ENCODE measurements at places on chromosomes 6 and 20. TPM values are rescaled to one million over a fixed set of nuclear protein-coding genes. Genes with fewer than 3 reads are reported as not detected.

- H3K27me3 ChIP-seq = no peaks in the 10 kb centered on the region
These were observed 293.5 kb upstream of the FERMT1 start for GRCh38 chr20:6416371-6416770.

The FLRT3 gene
- not detected for total RNA-seq

The EEF1A2 gene
- total RNA-seq = not detected

The HLA-DOA gene
- total RNA-seq = 7.5 TPM

DNA sequence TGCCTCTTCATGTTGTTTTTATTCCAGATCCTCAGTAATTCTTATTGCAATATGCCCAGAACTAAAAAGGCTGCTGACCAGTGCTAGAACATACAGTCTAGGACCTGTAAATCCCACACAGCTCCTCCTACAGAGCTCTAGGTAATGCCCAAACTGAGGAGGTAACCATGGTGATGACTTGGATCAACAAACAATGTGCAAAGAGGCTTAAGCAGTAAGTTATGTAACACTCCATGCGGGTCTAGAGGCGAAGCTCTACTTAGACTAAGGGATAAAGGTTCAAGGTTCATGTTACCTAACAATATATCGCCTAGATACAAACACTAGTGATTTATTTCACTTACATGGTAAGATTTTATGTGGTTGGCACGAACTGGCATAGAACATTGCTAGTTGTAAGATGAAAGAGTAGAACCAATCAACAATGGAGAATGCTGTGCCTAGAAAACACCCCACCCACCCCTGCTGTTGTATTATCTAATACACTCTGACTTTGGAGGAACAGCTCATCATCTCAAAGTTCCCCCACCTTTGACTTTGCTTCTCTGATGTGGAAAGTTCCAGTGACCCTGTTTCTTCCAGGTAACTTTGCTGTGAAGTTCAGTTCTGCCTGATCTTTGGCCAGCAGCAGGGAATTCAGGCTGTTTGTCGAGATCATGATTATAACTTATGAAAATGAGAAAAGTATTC is 242.4 kb downstream of the ALDH8A1 start:
- no peak overlapping the region for H3K27ac ChIP-seq
- no peak overlapping the region for H3K4me3 ChIP-seq
- H3K27me3 ChIP-seq = peaks cover 16% of the 10 kb centered on the region
- no peak for DNase-seq
- H3K4me1 ChIP-seq = no peaks in the 10 kb centered on the region

The PLAGL2 gene
- total RNA-seq = 20.8 TPM

The PBOV1 gene
- not detected for total RNA-seq

- H3K27me3 ChIP-seq = peaks cover 2% of the 10 kb centered on the region
- H3K4me3 ChIP-seq = no peak overlapping the region
- no peaks in the 10 kb centered on the region for H3K36me3 ChIP-seq
- DNase-seq = no peak
- H3K27ac ChIP-seq = no peak overlapping the region
- H3K4me1 ChIP-seq = no peaks in the 10 kb centered on the region
These were observed 182.6 kb upstream of the JAG1 start for GRCh38 chr20:10856237-10857015.

DNA sequence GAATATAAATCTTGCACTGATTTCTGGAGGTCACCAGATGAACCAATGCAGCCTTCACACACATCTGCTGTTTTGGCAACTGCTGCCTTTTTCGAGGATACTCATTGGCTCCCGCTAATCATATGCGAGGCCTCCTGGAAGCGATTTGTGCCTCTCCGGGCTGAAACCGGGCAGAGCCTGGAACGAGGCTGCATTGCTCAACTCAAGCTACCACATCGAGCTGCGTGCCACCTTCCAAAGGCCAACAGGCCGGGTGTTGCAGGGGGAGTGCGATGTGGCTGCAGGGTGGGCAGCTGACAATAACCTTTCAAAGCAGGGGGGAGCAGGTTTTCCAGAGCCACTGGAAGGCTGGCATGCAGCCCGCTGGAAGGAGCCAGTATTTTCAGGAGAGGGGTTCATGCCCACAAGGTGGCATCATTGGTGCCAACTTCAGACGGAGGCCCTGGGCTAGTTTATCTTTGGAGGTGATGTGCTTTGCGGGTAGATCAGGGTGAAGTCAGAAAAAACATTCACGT is 122.6 kb upstream of the IFNGR1 start:
- no peak for DNase-seq
- H3K27ac ChIP-seq = no peak overlapping the region

The SYNDIG1 gene
- not detected for total RNA-seq

DNA sequence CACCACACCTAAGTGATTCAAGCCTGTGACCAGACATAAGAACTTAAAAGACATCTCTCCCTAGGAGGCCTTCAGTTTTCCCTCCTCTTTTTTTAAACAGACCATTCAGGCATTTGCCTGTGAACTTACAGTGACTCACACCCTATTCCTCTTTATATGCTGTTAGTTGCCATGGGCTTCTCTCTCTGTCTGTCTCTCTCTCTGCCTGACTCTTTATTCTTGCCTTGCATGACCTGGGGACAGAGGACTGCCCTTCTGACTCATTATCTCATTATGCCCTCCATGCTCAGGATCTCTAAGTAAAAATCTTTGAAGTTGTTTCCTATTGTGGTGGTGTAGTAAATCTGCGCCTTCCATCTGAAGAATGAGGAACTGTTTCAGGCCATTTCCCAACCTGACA is 442.2 kb upstream of the MAN1A1 start:
- no peaks in the 10 kb centered on the region for H3K27me3 ChIP-seq
- no peak overlapping the region for H3K27ac ChIP-seq
- no peaks in the 10 kb centered on the region for H3K4me1 ChIP-seq
- DNase-seq = no peak

GRCh38 chr20:38104285-38104684 is 60.8 kb downstream of the TGM2 start:
- no peaks in the 10 kb centered on the region for H3K4me1 ChIP-seq
- H3K36me3 ChIP-seq = no peaks in the 10 kb centered on the region
- H3K27me3 ChIP-seq = peaks cover 5% of the 10 kb centered on the region
- H3K27ac ChIP-seq = no peak overlapping the region
- no peak overlapping the region for H3K4me3 ChIP-seq

GRCh38 chr6:136464874-136465273 is 85.3 kb downstream of the MAP7 start:
- peaks cover 9% of the 10 kb centered on the region for H3K4me1 ChIP-seq
- DNase-seq = no peak
- H3K27ac ChIP-seq = no peak overlapping the region
- H3K4me3 ChIP-seq = no peak overlapping the region

The APMAP gene
- 64.6 TPM for total RNA-seq

The CENPW gene
- total RNA-seq = 43.5 TPM

- no peaks in the 10 kb centered on the region for H3K27me3 ChIP-seq
- no peaks in the 10 kb centered on the region for H3K4me1 ChIP-seq
- no peak overlapping the region for H3K4me3 ChIP-seq
- DNase-seq = no peak
These were observed 32.1 kb upstream of the COL21A1 start for GRCh38 chr6:56279331-56280080.

- H3K27ac ChIP-seq = no peak overlapping the region
- no peak for DNase-seq
- no peak overlapping the region for H3K4me3 ChIP-seq
These were observed 8.8 kb upstream of the SUPT3H start for GRCh38 chr6:45386501-45386900.

The TNF gene
- 18.6 TPM for total RNA-seq

DNA sequence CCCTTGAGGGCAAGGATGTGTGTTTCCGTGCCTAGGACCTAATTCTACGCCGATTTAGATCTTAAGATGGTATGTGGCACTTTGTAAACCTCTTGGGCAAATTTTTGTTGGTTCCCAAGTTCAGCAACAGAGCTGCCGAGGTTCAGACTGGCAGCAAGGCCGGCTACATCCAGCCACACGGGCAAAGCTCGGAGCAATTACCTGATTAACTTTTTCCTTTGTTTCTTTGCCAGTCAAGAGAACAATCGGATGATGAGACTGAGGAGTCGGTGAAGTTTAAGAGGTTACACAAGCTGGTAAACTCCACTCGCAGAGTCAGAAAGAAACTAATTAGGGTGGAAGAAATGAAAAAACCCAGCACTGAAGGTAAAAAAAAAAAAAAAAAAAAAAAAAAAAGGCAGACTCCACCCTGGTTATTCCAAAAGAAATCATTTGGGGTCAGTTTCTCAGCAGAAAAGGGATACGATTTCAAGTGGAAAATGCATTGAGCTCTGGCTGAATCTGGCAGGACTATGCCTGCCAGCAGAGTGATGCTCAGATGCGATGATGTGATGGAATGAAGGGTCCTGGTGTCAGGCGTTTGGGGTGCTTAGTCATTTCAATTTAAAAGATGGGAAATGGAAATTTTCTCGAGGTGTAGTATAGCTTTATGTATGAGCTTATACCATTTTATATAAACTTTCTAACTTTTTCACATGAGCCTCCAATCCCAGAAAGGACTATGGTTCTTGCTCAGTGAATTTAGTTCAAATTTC is 171.6 kb downstream of the SASH1 start:
- H3K4me3 ChIP-seq = no peak overlapping the region
- no peak for DNase-seq
- H3K4me1 ChIP-seq = no peaks in the 10 kb centered on the region
- peaks cover 12% of the 10 kb centered on the region for H3K27me3 ChIP-seq
- no peaks in the 10 kb centered on the region for H3K36me3 ChIP-seq
- no peak overlapping the region for H3K27ac ChIP-seq

The TREML2 gene
- 14.9 TPM for total RNA-seq

DNA sequence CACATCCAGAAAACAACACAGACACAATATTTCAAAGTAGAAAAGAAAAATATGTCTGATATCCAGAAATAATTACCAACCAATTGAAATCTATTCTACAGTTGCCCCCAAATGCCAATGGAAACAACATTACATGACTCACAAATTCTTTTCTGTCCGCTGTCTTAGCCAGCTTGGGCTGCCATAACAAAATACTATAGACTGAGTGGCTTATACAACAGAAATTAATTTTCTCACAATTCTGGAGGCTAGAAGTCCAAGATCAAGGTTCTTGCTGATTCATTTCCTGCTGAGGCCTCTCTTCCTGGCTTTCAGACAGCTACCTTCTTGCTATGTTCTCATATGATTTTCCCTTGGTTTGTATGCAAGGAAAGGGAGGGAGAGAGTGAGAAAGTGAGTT is 698.1 kb downstream of the DHX35 start:
- H3K4me1 ChIP-seq = no peaks in the 10 kb centered on the region
- no peak overlapping the region for H3K4me3 ChIP-seq
- H3K27me3 ChIP-seq = no peaks in the 10 kb centered on the region
- no peak overlapping the region for H3K27ac ChIP-seq

- DNase-seq = no peak
- H3K36me3 ChIP-seq = peaks cover 9% of the 10 kb centered on the region
- no peak overlapping the region for H3K27ac ChIP-seq
- peaks cover 4% of the 10 kb centered on the region for H3K4me1 ChIP-seq
These were observed 463.7 kb downstream of the CDC5L start for GRCh38 chr6:44851176-44851575.

The SLC16A10 gene
- total RNA-seq = 7.1 TPM

- no peak for DNase-seq
- no peaks in the 10 kb centered on the region for H3K36me3 ChIP-seq
- H3K27ac ChIP-seq = no peak overlapping the region
- no peak overlapping the region for H3K4me3 ChIP-seq
- H3K4me1 ChIP-seq = no peaks in the 10 kb centered on the region
These were observed 33.2 kb upstream of the TFAP2A start for GRCh38 chr6:10448096-10448495.

DNA sequence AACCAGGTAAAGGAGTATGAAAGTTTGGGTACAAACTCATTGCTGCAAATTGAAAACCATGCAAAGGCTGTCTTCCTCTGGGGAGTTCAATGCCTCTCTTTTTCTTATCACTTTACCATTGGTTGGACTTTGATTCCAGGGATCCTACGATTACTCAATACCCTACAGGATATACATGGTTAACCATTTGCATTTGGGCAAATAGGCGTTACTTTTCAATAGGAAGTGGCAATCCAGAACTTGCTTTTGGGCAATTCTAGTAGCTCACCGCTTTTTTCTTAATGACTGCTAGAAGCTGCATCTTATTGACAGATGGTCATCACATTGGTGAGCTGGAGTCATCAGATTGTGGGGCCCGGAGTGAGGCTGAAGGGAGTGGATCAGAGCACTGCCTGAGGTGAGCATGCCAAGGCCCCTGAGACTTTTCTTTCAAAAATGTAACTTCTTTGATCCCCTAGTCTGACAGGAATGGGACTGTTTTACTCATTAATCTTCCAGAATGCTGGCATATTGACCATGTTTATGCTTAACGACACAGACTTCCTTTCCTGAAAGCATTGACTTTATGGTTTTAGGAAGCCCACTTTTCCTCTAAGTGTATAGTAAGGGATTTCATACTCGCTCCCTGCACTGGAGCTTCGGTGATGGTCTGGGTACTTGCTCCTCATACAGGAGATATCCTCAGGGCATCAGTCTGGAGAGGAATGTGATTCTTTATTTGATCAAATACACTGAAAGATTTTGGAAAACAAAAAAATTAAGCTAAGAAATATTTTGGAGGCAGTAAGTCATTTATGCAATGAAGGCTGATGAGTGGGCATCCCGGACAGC is at the start of gene CCR6:
Gene CCR6 (plus strand): TSS at position 270 of the 831 bp plus-strand sequence. CDS start 13,039 bp downstream, outside the sequence.
- peaks cover 2% of the 10 kb centered on the region for H3K36me3 ChIP-seq
- H3K27me3 ChIP-seq = peaks cover 1% of the 10 kb centered on the region
- peak within 1 kb of the TSS; percentile 54 for H3K4me3 ChIP-seq
- no peak for DNase-seq
- peak within 1 kb of the TSS; percentile 74 for H3K27ac ChIP-seq

GRCh38 chr6:40098774-40099173 is 164.5 kb upstream of the MOCS1 start:
- H3K27ac ChIP-seq = no peak overlapping the region
- no peaks in the 10 kb centered on the region for H3K4me1 ChIP-seq
- H3K27me3 ChIP-seq = no peaks in the 10 kb centered on the region
- H3K4me3 ChIP-seq = no peak overlapping the region
- no peaks in the 10 kb centered on the region for H3K36me3 ChIP-seq

The RIPOR2 gene
- 181 TPM for total RNA-seq

DNA sequence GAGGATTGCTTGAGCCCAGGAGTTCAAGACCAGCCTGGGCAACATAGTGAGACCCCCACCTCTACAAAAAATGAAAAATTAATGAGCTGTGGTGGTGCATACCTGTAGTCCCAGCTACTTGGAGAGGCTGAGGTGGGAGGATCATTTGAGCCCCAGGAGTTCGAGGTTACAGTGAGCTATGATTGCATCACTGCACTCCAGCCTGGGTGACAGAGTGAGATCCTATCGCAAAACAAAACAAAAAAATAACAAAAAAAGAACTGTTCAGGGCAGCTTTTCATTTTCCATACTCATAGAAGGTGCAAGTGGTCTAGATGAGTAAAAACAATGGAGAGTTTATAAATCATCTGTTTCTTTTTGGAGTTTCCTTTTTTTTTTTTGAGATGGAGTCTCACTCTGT is 21.1 kb downstream of the AKAP7 start:
- no peak overlapping the region for H3K27ac ChIP-seq
- peaks cover 3% of the 10 kb centered on the region for H3K36me3 ChIP-seq
- no peaks in the 10 kb centered on the region for H3K27me3 ChIP-seq

GRCh38 chr20:24765316-24766142 is 183.5 kb upstream of the CST7 start:
- H3K4me1 ChIP-seq = no peaks in the 10 kb centered on the region
- H3K27ac ChIP-seq = no peak overlapping the region
- DNase-seq = no peak

- H3K4me1 ChIP-seq = no peaks in the 10 kb centered on the region
- H3K36me3 ChIP-seq = peaks cover 16% of the 10 kb centered on the region
- no peak for DNase-seq
- no peaks in the 10 kb centered on the region for H3K27me3 ChIP-seq
- no peak overlapping the region for H3K27ac ChIP-seq
- no peak overlapping the region for H3K4me3 ChIP-seq
These were observed 154.5 kb downstream of the ASCC3 start for GRCh38 chr6:100726666-100727065.

- H3K4me1 ChIP-seq = peaks cover 28% of the 10 kb centered on the region
- H3K36me3 ChIP-seq = peaks cover 6% of the 10 kb centered on the region
- peak overlapping the region; percentile 71 for H3K27ac ChIP-seq
These were observed 29.2 kb downstream of the SGK1 start for GRCh38 chr6:134288538-134289203.

The PSORS1C1 gene
- not detected for total RNA-seq

Measured in activated naive CD8-positive, alpha-beta T cell treated with anti-CD3 and anti-CD28 coated beads, Interleukin-2, amount 10 ng/mL, durations not matched to agents 7 days and 5 days (primary cell).